ENCODE measurements at places on chromosomes 13 and 19.

GRCh38 chr19:11269408-11269807 lies 7.1 kb upstream of the DOCK6 start:
- DNase-seq: no peak

- DNase-seq: no peak
These were observed 9.4 kb downstream of the SAMD4B start for GRCh38 chr19:39351537-39352064.

DNA sequence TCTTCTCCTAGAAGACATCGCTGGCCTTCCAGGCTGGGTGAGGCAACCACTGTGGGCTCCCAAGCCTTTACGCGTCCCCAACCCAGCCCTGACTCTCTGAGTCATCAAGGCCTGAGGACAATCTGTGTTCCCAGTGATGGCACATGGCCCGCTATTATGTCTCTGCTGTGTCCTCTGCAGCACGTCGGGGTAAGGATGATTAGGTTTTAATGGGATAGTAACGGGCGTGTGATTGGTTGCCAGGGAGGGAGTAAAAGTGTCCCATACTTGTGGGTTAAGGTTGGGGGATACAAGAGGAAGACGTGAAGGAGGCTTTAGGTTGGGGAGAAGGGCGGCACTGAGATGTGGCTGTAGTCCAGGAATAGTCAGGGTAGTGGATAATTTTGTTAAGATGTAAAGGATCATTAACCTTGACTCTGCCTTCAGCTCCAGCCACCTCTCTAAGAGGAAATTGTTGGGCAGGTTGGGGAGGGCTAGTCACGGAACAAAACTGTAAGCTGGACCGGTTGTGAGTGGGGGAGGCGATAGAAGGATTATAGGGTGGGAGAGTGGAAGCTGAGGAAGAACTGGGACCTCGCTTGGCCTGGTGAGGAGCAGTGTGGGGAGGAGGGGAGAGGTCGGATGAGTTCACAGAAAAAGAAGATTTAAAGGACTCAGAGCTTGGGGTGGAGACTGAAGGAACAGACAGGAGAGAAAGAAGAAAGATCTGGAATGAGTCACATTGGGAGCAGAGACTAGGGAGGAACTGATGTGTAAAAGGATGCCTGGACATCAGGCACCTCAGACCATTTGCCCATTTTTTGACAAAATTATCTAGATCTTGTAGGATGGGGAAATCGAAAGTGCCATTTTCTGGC lies 27.9 kb upstream of the IGFL1 start:
- DNase-seq: no peak

DNA sequence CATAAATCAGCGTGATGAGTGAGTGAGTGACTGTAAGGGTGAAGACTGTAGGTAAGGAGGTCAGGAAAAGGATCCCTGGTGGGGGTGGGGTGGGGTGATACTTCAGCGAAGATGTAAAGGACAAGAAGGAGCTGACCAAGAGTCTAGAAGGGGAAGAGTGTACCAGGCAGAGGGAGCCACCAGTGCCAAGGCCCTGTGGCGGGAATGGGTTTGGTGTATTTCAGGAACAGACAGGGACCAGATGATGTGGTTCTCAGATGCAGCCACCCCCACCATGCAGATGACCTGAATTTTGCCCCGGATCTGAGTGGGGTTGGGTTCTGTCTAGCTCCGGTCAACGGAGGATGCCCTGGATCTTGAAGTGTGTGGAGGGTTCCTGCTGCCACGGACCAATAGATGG lies 30.1 kb upstream of the SLC7A10 start:
- no peak for DNase-seq

GRCh38 chr13:95352486-95352885 lies 51.2 kb upstream of the ABCC4 start:
- no peak for DNase-seq

DNA sequence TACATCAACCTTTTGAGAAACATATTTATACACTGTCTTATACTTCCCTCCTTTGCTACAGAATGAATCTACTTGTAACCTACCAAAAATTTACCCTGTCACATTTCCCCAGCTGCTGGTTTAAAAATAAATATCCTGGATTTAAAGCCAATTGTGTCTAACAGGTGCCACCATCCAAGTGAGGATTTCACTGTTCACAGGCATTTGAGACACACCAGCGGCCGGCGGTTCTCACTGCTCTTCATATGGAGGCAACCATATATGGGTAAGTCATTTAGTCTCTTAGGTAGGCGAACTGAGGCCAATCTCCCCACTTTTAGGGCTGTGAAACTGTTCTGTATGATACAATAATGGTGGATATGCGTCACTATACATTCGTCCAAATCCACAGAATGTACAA lies 26.2 kb downstream of the SLC25A30 start:
- DNase-seq: no peak

- DNase-seq: no peak
These were observed 51.8 kb downstream of the CRTC1 start for GRCh38 chr19:18735324-18735723.

- no peak for DNase-seq
These were observed 65.8 kb upstream of the STARD13 start for GRCh38 chr13:33351319-33351718.

DNA sequence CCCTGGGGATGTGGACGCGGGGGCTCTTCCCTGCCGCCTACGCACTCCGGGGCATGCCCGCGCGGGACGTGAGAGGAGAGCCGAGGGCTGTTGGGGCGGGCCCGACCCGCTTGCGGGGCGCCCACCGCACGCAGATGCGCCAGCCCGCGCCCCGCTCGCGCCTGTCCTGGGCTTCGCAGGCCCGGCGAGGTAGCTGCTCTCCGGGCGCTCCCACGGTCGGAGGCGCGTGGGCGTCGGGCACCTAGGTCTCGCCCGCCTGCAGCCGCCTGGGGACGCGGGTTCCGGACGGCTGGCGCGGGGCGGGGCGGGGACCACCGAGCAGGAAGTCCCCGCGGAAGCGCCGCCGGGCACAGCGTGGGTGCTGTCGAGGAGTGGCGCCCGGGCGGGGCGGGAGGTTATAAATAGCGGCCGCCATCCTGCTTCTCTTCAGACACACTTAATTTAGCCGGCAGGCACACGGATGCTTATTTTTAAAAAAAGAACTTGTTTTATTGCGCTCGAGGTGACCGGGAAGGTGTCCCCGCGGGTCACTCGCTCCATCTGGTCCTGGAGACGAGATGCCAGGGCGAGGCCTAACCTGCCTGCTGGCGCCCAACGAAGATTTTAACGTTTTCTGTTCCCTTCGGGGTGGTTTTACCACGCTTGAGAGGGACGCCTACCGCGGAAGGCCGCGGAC lies 561 bp upstream of the GJA3 start:
- no peak for DNase-seq

GRCh38 chr19:18261474-18261873 lies 12.8 kb downstream of the IQCN start:
- DNase-seq: no peak

- no peak for DNase-seq
These were observed 2.1 kb upstream of the GRWD1 start for GRCh38 chr19:48443731-48444128.

GRCh38 chr13:94494026-94494425 lies 14.5 kb upstream of the DCT start:
- DNase-seq: no peak

DNA sequence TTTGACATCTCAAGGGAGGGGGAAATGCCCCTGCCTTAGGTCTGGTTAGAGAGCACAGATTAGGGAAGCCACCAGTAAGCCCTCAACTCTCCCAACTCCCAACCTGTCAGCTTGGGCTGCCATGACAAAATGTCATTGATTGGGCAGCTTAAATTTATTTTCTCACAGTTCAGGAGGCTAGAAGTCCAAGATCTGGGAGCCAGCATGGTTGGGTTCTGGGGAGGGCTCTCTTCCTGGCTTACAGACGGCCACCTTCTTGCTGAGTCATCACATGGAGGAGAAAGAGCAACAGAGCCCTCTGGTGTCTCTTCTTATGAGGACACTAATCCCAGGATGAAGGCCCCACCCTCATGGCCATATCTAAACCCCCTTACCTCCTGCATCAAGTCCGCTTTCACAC lies 24.2 kb downstream of the C19orf12 start:
- DNase-seq: no peak

- no peak for DNase-seq
These were observed 13.6 kb upstream of the LATS2 start for GRCh38 chr13:21075011-21075378.

- DNase-seq: no peak
These were observed 1.3 kb downstream of the ZNF607 start for GRCh38 chr19:37718304-37718703.

DNA sequence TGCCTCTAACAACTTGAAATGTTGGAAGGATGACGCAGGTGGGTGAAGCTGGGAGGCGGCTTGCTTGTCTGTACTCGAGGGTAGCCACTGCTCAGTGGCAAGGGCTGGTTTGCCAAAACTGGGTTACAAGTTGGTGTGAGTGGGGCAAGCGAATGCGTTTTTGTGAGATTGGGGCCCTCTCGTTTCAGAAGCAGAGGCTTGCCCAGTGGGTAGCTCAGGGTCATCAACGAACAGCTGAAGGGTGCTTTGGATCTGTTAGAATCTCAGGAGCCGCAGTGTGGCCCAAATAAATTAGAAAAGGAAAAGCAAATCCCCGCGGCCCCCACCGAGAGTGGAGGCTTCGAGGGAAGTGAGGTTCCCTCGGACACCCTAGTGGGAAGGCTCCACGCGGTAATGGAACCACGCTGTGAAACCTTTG lies 7.3 kb downstream of the ATP4B start:
- no peak for DNase-seq

DNA sequence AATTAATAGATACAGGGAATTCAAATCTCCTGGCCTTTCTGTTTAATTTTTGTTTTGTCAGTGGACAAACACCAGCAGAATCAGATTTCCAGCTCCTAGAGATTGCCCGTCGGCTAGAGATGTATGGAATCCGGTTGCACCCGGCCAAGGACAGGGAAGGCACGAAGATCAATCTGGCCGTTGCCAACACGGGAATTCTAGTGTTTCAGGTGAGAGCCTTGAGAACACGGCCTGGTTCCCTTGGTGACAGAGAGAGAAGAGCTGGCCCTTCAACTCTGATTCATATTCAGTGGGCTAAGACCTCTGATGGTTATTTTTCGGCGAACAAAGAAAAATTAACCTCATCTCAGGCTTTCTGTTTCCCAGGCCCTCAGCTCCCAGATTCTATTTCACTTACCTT lies 191.3 kb downstream of the STK24 start:
- no peak for DNase-seq

- DNase-seq: no peak
These were observed 30.0 kb upstream of the ATP12A start for GRCh38 chr13:24650161-24650560.

- no peak for DNase-seq
These were observed 2.8 kb downstream of the MIR17HG start for GRCh38 chr13:91349992-91350911.

GRCh38 chr19:38743394-38744297 lies 628 bp downstream of the CAPN12 start:
- DNase-seq: no peak

All from brain pericyte (primary cell).